ENCODE measurements at places on chromosomes 7 and 10.

DNA sequence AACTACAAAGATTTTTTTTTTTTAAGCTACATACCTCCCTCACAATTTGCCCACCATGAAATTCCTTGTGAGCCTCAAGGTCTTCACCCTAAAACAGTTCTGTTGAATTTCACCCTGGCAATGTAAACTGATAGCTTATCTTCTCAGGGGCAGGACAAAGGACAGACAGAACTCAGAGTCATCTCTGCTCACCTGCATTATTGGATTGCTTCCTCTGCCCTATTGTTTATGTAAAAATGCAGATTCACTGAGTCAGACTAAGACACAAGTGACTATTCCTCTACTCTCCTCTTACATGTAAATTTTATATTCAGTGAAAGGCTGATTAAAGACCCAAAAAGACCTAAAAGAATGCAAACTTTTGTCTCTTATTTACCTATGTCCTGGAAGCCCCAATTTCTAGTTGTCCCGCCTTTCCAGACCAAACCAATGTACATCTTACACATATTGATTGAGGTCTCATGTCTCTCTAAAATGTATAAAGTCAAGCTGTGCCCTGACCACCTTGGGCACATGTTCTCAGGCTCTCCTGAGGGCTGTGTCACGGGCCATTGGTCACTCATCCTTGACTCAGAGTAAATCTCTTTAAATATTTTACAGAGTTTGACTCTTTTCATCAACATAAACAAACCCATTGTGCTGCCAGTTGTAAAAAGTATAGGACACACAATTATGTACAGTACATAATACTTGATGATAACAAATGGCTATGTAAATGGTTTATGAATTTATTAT, 440.2 kb downstream of the HTR7 start:
- no peak for DNase-seq

DNA sequence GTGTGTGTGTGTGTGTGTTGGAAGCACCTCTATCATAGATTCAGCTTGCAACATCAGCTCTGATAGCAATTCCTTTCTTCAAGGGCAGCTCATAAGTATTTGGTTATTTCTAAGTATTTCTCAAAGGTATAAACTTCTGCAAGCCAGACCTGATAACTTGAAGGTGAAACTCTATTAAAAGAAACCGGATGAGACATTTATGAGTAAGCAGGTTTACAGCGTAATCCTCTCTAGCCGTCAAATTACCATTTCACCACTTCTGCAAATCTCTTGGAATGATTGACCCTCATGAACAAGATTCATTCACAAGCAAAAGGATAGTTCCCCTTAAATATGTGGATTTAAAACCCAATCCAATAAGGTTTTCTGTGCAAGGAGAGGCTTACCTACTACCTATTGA, 23.1 kb downstream of the PDE1C start:
- DNase-seq = no peak

DNA sequence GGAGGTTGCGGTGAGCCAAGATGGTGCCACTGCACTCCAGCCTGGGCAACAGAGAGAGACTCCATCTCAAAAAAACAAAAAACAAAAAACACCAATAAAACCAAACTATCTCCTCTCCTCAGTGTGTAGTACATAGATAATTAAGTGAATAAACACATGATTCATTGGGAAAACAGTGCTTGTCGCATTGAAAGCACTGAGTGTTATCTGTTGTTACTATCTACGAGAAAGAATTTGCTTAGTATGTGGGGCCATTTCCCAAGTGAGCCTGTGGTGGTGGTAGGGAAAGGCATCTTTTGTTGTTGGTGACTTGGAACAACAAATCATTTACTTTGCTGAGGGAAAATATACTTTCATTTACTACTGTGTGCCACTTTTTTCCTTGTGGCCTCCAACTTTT, 42.6 kb downstream of the RSBN1L start:
- DNase-seq = no peak

GRCh38 chr7:18808026-18808425, 309.4 kb downstream of the TWIST1 start:
- DNase-seq = no peak

GRCh38 chr10:130341356-130341755, 205.2 kb downstream of the GLRX3 start:
- DNase-seq = peak; percentile 28
